ENCODE measurements at places on chromosomes 1 and 21. TPM values are rescaled to one million over a fixed set of nuclear protein-coding genes. Genes with fewer than 3 reads are reported as not detected.

Gene HMCN1
- total RNA-seq, result 5.6 TPM

Gene CHODL
- total RNA-seq, result 1.2 TPM

Gene MFSD2A
- total RNA-seq, result 12.9 TPM

Gene TSNAX
- total RNA-seq, result 38.0 TPM

Gene RLF
- 18.5 TPM for total RNA-seq

Gene GBP1
- not detected for total RNA-seq

Gene SHISA4
- 8.1 TPM for total RNA-seq

Gene CD46
- 138 TPM for total RNA-seq

Gene LMO4
- total RNA-seq, result 72.5 TPM

Gene LCE1D
- not detected for total RNA-seq

Gene HES5
- 0.21 TPM for total RNA-seq

Gene TSTD1
- 100 TPM for total RNA-seq

Gene USH2A
- total RNA-seq, result 0.37 TPM

Gene DNAJC28
- 2.6 TPM for total RNA-seq

Gene SHISAL2A
- 0.60 TPM for total RNA-seq

Gene PIGM
- total RNA-seq, result 4.4 TPM

Gene KCNE2
- 0.44 TPM for total RNA-seq

Gene GPR25
- total RNA-seq, result not detected

Gene C1orf116
- total RNA-seq, result 2.4 TPM

Gene S100A10
- total RNA-seq, result 161 TPM

Gene COL16A1
- total RNA-seq, result 8.8 TPM

Gene OR2L8
- not detected for total RNA-seq

Gene PDPN
- total RNA-seq, result 135 TPM

Gene ICOSLG
- total RNA-seq, result 9.0 TPM

Gene C1orf105
- not detected for total RNA-seq

Gene KCNQ4
- total RNA-seq, result 3.3 TPM

Gene S100A2
- 1.6 TPM for total RNA-seq

Gene TAS1R1
- not detected for total RNA-seq

Gene RWDD3
- total RNA-seq, result 17.4 TPM

Gene DMBX1
- 1.7 TPM for total RNA-seq

Gene SPRR2E
- total RNA-seq, result not detected

Gene NBPF19
- total RNA-seq, result 10.1 TPM

Gene GPR52
- 0.22 TPM for total RNA-seq
